ENCODE measurements at places on chromosomes 5 and 9. TPM values are rescaled to one million over a fixed set of nuclear protein-coding genes. Genes with fewer than 3 reads are reported as not detected.

DNA sequence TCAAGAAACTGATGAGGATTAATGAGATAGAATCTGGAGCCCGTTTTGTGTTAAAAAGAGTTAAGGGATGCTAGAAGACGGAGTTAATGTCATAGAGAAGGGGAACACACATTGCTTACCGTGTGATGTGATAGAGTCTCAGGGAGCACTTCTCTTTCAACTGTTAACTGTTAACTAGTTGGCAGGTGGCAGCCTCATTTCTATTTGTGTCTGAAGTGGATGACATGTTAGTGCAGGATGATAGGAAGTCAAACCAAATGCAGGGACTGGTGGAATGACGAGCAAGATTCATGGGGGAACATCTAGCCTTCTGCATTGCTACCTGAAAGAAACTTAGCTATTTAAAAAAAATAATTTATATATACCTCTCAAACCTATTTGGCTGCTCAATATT, 222.7 kb downstream of the MAST4 start:
- no peak for DNase-seq

DNA sequence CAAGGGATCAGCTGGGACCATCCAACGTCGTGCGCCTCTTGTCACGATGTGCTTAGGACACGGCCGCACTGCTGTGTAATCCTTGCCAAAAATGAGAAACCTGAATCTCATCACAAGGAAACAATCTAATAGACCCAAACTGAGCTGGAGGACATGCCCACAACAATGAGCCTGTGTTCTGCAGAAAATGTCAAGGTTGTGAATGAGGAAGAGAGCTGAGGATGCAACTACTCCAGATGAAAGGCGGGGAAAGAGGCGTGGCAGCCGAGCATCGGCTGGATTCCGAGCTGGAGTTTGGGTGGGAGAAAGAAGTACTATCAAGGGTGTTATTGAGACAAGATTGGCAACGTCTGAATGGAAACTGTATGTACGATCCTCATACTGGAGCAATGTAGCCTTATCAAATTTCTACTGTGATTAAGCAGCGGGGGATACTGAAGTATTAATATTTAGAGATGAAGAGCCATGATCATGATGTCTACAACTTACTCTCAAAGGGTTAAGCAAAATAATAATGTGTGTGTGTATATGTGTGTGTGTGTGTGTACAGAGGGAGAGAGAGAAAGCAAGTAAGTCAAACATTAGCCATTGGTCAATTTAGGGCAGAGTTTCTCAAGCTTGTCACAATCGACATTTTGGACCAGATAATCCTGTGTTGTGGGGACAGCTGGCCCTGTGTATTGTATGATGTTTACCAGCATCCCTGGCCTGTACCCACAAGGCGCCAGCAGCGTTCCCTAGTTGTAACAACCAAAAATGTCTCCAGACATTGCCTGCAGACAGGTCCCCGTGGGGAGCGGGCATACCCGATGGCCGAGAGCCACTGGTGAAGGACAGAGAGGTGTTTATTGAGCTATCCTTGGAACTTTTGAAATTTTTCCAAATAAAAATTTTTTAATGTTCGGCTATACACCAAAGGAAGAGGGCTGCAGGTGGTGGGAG, 46.5 kb downstream of the DUSP1 start:
- no peak for DNase-seq

GRCh38 chr5:142181096-142181495, 72.5 kb downstream of the NDFIP1 start:
- DNase-seq = no peak

The C9 gene
- total RNA-seq = not detected
